Activated CD4-positive, alpha-beta T cell treated with anti-CD3 and anti-CD28 coated beads, Interleukin-2, amount 50 U/mL, for 48 hours (primary cell): ENCODE measurements at places on chromosomes 1 and 21.

GRCh38 chr1:203823306-203823705 lies 27.9 kb downstream of the ZBED6 start:
- no peak for DNase-seq

- DNase-seq = no peak
These were observed 49.8 kb downstream of the IGSF21 start for GRCh38 chr1:18157352-18157751.

- no peak for DNase-seq
These were observed 31.1 kb downstream of the ALG14 start for GRCh38 chr1:95041491-95042165.

GRCh38 chr1:199907361-199907760 lies 120.1 kb upstream of the NR5A2 start:
- no peak for DNase-seq

DNA sequence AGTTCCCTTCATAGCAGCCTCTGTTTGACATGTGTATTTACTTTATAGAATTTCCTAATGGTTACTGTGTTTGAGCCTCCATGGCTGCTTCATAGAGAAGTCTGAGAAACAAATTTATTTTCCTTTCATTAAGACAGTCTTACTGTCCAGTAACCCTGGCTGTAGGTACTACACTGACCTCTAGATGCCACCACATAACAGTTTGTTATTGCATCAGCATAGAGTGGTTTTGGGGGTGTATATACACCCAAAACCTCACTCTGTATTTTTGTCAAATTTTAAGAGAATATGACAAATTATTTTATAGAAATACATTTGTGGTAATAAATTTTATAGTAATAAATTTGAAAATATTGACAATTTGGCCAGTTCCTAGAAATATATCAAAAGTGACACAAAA lies 57.3 kb downstream of the OBSCN start:
- DNase-seq = no peak

DNA sequence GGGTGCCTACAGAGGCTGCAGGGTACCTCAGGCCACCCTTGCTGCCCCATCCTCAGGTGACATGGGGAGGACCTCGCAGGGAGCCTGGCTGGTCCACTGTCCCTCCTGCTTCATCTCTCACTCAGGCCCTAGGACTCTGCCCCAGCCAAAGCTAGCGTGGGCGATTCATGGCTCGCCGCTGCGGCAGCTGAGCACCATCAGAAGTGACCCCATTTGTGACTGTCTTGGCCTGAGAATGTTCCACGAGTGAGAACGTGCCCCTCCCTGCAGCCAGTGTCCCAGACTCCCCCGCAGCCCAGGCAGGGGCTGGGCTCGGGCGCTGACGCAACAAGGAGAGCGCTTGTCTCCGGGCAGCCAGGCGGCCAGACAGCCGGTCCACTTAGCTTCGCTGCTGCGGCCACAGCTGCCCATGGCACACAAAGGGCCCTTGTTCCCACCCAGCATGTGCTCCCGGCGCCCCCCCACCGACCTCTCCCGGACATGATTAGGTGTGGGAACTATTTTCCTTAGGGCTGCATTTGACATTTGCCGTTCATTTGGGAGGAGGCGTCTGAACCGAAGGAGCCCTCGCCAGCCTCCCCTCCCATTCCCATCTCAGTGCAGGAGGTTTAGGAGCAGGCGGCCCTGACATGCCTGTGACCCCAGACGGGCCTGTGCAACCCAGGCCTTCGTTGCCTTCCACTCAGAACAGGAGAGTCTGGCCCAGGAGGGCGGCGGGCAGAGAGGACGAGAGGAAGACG lies 19.3 kb upstream of the POFUT2 start:
- no peak for DNase-seq

DNA sequence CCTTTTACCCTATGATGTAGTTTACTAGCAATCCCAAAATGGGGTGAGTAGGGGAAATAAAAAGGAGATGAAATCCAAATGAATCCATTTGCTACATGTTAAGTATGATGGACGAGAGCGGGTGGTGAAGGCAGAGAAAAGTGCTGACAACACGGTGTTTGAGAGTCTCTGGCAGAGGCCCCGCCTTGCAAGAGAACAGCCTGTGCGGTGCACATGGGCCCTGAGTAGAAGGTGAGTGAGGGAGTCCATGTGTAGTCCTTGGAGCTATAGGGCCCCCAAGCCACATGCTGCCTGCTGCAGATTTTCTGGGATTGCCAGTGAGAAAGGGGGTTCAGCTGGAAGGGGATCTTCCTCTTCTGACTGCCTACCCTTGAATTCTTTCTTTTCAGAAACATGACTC lies 177.1 kb downstream of the TNR start:
- no peak for DNase-seq

GRCh38 chr1:116674011-116674531 lies 6.5 kb upstream of the IGSF3 start:
- DNase-seq = no peak

DNA sequence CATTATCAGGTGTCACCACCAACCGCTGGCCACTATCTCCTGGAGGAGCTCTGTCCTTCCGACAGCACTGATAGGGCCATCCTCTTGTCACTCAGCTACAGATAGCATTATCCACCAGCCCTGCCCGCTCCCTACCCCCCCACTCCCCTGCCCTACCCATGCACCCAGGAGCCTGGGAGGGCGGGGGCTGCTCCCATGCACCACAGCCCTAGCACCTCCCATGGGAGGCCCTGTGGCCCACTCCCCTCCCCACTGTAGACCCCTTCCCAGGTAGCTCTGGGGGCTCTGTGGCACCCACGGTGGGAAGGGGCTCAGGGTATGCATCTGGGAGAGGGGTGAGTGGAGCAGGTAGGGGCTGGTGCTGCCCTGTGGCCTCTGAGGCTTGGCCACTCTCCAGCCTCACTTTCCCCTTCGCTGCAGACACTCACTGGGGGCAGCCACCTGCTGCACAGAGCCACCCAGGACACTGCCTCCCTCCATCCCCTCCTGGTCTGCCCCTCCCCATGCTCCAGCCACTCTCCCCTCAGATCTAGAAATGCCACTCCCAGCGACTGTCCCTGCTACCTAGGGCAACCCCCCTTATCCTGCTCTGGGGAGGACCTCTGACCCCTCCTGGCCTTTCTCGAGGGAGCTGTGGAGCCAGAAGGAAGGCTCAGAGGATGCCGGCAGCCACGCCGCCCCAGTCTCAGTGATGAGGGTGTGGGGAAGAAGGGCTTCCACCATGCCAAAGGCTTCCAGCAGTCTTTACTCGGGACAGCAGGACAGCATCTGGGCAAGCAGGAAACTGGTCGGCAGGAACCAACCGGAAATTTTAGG lies 58.5 kb downstream of the WNT9A start:
- no peak for DNase-seq

DNA sequence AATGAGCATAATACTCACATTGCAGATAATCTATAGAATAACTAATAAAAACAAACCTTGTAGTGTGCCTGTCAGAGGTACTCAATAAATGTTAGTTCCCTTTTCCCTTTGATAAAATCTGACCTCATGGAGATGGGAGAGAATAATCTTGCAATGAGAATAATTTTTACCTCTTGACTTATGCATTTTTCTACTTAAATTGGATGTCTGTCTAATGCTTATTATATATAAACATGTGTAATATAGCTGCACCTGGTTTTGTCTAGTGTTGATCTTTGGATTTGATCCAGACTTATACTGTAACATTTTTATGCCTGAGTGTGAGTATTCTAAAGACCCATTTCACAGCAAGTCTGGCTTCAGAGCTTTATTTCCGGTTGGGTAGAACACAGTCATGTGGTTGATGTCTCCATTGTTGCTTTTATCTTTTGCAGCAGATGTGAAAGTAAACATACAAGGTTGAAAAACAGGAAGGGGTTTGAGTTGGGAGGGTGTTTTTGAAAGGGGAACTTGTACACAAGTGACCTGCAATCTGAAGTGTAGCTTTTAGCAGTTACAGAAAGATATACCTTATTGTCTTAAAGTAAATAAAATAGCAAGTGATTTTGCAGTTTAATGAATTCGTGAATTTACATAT lies 12.4 kb downstream of the EPB41 start:
- DNase-seq = no peak

DNA sequence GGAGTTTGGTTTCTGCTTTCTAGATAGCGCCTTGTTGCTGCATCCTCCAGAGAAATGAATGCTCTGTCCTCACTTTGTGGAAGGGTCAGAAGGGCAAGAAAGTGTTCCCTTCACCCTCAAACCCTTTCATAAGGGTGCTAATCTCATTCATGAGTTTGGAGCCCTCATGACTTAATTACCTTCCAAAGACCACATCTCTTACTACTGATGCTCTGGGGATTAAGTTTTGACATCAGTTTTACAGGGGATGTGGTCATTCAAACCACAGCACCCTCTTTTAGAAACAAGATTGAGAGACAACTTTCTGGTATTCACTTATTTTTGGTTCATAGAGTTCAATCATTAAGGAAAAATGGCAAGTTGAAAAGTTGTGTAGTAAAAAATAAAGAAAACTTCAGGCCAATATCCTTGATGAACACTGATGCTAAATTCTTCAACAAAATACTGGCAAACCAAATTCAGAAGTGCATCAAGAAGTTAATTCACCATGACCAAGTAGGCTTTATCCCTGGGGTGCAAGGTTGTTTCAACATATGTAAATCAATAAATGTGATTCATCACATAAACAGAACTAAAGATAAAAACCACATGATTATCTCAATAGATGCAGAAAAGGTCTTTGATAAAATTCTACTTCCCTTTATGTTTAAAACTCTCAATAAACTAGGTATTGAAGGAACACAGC lies 442.1 kb downstream of the PTBP2 start:
- no peak for DNase-seq

- no peak for DNase-seq
These were observed 48.9 kb upstream of the TADA1 start for GRCh38 chr1:166924823-166925541.

DNA sequence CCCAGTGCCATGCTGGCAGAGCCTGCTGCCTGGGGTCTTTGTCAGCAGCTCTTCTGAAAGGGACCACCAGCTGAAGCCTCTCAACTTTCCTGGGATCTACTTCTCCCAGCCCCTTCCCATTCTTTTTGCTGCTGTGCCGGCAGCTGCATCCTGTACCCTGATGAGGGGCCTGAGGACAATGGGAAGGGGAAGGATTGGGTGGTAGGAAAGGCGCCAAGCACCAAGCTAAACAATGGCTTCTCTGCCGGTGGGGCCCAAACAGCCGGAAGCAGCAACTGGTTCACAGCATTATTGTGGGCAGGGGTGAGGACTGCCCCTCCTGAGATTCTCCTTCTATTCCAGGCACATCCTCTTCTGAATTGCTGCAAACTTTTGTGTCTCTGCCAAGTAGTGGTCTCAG lies 5.0 kb upstream of the EFCAB14 start:
- DNase-seq = no peak

DNA sequence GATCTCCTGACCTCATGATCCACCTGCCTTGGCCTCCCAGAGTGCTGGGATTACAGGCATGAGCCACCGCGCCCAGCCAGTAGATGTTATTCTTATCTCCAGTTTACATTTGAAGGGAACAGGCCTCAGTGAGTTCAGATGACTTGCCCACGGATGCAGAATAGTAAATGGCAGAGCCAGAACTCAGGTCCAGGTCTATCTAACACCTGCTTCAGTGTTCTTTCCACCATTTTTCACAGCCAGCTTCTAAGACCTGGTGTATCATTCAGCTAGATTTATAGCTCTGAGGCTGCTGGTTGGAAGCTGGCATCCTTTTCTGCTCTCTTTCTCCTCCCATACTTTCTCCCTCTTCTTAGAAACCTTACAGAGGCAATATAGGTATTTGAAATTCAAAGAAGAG lies 10.8 kb downstream of the FABP3 start:
- DNase-seq = no peak

GRCh38 chr1:77888781-77889642 lies 588 bp downstream of the NEXN start:
- DNase-seq = peak; percentile 17

DNA sequence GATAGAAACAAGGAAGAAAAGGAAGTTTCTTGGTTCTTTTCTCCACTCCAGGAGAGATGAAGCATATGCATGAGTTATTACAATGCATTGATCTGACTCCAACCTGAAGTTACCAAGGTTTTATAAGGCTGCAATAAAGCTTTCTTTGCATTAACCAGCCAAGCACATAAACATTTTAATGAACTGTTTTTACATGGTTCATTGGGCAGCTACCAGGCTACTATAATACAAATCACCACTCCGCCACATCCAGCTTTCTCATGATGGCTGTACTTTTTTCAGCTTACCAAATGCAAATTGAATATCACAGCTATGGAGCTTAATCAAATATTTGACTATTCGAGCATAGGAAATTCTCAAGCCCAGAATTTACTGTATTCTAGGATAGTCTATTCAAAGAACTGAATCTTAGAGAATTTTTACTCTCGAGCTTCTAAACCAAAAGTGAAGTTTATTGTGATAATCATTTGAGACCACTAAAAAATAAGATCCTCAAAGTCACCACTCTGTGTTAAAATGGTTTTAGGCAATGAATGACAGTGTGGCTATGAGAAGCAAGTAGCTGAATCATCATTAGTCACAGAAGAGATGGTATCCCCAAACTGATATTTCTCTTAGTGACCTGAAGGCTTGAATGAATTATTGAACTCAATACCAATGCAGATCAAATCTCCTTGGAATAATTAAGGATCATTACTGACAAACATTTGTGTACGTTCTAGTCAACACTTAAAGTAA lies 58.6 kb upstream of the ZNF281 start:
- no peak for DNase-seq

GRCh38 chr1:55542901-55543504 lies 327.8 kb upstream of the USP24 start:
- no peak for DNase-seq

DNA sequence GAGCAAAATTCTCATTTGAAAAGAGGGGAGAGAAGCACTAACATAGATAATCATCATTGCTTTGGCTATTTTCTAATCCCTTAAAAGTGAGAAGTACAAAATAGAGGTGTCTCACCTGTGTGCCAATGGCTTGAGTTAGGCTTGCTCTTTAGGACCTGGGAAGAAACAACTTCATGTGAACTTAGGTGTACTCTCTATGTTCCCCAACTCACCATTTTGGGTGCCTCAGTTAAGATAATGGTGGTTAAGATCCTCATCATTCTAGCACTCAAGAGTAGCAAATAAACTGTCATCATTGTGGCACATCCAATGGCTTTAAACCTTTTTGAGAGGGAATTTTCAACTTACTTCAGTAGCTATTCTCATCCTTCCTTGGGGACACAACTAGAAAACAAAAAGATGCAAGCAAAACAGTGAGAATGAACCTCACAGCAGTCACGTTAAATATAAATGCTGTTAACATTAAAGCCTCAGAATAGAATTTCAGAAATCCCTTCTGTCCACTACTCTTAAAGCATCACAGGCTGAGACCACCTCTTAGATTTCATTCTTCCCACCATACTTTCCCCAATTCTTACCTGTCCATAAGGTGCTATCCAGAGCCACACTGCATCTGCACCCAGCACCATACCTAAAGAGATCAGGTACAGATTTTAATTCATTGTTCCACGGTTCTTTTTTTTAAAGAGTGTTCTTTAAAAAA lies 1.2 kb downstream of the GAS5 start:
- DNase-seq = no peak

- no peak for DNase-seq
These were observed 5.2 kb downstream of the BRINP3 start for GRCh38 chr1:190472494-190472893.
